ENCODE measurements at places on chromosomes 3 and 15. TPM values are rescaled to one million over a fixed set of nuclear protein-coding genes. Genes with fewer than 3 reads are reported as not detected.

ITGA11 gene
- total RNA-seq: 0.03 TPM

DNA sequence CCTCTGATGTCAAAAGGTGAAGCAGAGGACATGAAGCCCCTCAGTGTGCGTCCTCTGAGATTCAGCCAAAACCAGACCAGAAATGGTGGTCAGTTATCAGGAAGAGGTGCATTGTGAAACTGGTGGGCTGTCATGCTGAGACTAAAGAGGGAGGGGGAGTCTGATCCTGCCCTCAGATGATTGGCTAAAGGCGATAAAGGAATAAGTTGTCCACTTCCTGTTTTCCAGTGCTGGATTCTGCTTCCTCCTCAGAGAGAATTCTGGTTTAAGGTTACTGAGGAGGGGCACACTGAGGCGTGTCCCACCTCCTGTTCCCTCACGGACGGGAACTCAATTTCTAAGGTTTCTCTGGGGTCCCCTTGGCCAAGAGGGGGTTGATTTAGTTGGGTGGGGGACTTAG is 97.0 kb upstream of the UBE3A start:
- H3K27me3 ChIP-seq: no peaks in the 10 kb centered on the region
- no peak overlapping the region for H3K27ac ChIP-seq
- no peak for DNase-seq
- H3K4me1 ChIP-seq: peaks cover 31% of the 10 kb centered on the region

TEX9 gene
- 19.6 TPM for total RNA-seq

KPNA4 gene
- 36.2 TPM for total RNA-seq

GRCh38 chr15:69313432-69314000 is 14.8 kb downstream of the PAQR5 start:
- no peak overlapping the region for H3K4me3 ChIP-seq
- no peak overlapping the region for H3K27ac ChIP-seq
- H3K4me1 ChIP-seq: no peaks in the 10 kb centered on the region
- no peaks in the 10 kb centered on the region for H3K27me3 ChIP-seq

MCF2L2 gene
- 9.0 TPM for total RNA-seq

ZNF385D gene
- total RNA-seq: 2.4 TPM

GRCh38 chr3:183275418-183275817 is 22.4 kb downstream of the B3GNT5 start:
- DNase-seq: no peak
- H3K27ac ChIP-seq: no peak overlapping the region
- H3K4me1 ChIP-seq: no peaks in the 10 kb centered on the region
- H3K27me3 ChIP-seq: no peaks in the 10 kb centered on the region

GRCh38 chr3:99470841-99471240 is 167.6 kb upstream of the COL8A1 start:
- no peak overlapping the region for H3K4me3 ChIP-seq
- H3K4me1 ChIP-seq: no peaks in the 10 kb centered on the region
- H3K27ac ChIP-seq: no peak overlapping the region
- H3K36me3 ChIP-seq: no peaks in the 10 kb centered on the region
- H3K27me3 ChIP-seq: no peaks in the 10 kb centered on the region

GRCh38 chr15:88376574-88377174 is 90.5 kb downstream of the MRPL46 start:
- no peak overlapping the region for H3K4me3 ChIP-seq
- H3K27me3 ChIP-seq: no peaks in the 10 kb centered on the region
- H3K36me3 ChIP-seq: no peaks in the 10 kb centered on the region
- H3K27ac ChIP-seq: no peak overlapping the region
- DNase-seq: no peak
- peaks cover 11% of the 10 kb centered on the region for H3K4me1 ChIP-seq

GRCh38 chr3:134249935-134250716 is 533 bp downstream of the RYK start:
- H3K4me1 ChIP-seq: peaks cover 43% of the 10 kb centered on the region
- DNase-seq: peak; percentile 76
- no peaks in the 10 kb centered on the region for H3K27me3 ChIP-seq
- H3K27ac ChIP-seq: peak overlapping the region; percentile 79
- H3K4me3 ChIP-seq: peak overlapping the region; percentile 68

GRCh38 chr3:110397115-110397514 is 674.5 kb upstream of the NECTIN3 start:
- H3K27me3 ChIP-seq: no peaks in the 10 kb centered on the region
- no peak overlapping the region for H3K4me3 ChIP-seq
- H3K36me3 ChIP-seq: no peaks in the 10 kb centered on the region
- no peaks in the 10 kb centered on the region for H3K4me1 ChIP-seq

SLC12A1 gene
- total RNA-seq: 0.19 TPM

GRCh38 chr15:63612300-63612699 is 15.1 kb downstream of the FBXL22 start:
- H3K4me3 ChIP-seq: no peak overlapping the region
- H3K27ac ChIP-seq: no peak overlapping the region
- peaks cover 9% of the 10 kb centered on the region for H3K36me3 ChIP-seq

RNF7 gene
- 173 TPM for total RNA-seq
